Stimulated activated CD8-positive, alpha-beta memory T cell treated with anti-CD3 and anti-CD28 coated beads, Interleukin-4, amount 100 ng/mL, for 4 hours (primary cell): ENCODE measurements at places on chromosomes 3 and 15.
A peak's percentile ranks its signal among the peaks of the same experiment; 100 is the strongest.

GRCh38 chr15:99738021-99738847, 5.0 kb upstream of the LYSMD4 start:
- DNase-seq = no peak

GRCh38 chr15:60591496-60592370, 112.8 kb upstream of the ICE2 start:
- DNase-seq = no peak

GRCh38 chr3:186534113-186534669, 10.0 kb downstream of the CRYGS start:
- peak; percentile 15 for DNase-seq

DNA sequence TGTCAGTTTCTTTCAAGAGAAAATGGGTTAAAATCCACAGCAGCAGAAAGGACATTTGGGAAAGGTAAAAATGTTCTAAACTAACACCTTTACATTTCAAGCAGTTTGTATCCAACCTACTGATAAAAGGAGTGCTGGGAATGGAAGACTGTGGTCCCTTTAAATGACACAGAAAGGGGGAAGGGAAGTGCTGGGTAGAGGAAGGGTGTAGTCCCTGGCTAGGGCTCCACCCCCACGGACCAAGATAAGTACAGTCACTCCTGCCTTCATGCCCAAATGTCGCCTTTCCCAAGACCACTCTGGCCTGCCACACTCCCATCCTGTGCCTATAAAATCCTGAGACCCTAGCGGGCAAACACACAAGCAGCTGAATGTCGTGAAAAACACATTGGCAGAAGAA, 350.9 kb upstream of the POU1F1 start:
- DNase-seq = no peak

DNA sequence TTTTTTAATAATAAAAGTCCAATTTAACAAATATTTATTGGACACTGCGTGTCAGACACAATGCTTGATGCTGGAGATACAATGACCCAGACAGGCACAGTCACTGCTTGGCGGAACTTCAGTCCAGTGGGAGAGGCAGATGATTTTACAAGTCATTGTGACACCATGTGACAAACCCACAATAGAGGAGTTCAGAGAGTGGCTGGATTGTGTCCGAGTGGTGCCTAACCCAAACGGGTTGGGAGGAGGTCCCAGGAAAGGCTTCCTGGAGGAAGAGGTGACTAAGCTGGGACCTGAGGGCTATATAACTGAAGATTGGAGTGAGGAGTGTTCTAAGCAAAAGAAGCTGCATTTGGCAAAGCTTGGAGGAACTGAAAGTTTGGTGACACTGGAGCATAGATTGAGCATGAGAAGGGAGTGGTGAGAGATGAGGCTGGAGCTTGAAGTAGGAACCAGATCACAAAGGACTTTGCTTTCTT, 41.4 kb downstream of the CRTC3 start:
- no peak for DNase-seq

DNA sequence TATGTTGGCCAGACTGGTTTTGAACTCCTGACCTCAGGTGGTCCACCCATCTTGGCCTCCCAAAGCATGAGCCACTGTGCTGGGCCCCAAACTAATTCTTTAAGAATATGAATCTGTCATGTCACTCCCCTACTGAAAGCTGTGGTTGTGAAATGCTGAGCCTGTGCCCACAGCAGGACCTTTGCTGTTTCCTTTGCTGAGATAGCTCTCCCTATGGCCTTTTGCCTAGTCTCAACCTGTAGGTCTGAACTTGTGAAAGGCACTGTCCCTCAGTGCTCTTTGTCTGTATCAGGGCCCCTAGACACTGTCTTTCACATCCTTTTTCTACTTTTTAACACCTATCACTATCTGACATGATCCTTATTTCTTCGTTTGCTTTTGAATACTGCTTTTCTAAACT, 62.7 kb upstream of the CCR4 start:
- DNase-seq = no peak

GRCh38 chr3:194837457-194838127, 151.9 kb downstream of the FAM43A start:
- no peak for DNase-seq

- no peak for DNase-seq
These were observed 366.0 kb downstream of the PTPRG start for GRCh38 chr3:61927332-61927731.

- DNase-seq = no peak
These were observed 242.3 kb downstream of the TLE3 start for GRCh38 chr15:69855258-69856000.

DNA sequence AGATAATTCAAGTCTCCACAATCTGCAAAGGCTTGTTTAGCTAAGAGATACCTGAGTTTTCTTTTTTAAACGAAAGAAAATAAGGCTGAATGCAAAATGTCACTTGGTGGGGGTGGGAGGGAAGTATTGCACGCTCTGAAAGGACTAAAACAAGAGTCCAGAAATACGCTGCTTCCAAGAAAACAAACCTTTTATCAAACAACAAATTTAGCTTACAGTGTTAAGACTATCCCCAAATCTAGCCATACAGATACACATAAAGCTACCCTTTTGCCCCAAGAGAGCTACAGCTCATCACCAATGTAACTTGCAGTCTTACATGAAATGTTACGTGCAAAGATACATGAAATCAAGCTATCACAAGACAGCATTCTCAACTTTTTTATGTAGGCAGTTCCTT, 522.5 kb downstream of the FOXP1 start:
- DNase-seq = no peak

DNA sequence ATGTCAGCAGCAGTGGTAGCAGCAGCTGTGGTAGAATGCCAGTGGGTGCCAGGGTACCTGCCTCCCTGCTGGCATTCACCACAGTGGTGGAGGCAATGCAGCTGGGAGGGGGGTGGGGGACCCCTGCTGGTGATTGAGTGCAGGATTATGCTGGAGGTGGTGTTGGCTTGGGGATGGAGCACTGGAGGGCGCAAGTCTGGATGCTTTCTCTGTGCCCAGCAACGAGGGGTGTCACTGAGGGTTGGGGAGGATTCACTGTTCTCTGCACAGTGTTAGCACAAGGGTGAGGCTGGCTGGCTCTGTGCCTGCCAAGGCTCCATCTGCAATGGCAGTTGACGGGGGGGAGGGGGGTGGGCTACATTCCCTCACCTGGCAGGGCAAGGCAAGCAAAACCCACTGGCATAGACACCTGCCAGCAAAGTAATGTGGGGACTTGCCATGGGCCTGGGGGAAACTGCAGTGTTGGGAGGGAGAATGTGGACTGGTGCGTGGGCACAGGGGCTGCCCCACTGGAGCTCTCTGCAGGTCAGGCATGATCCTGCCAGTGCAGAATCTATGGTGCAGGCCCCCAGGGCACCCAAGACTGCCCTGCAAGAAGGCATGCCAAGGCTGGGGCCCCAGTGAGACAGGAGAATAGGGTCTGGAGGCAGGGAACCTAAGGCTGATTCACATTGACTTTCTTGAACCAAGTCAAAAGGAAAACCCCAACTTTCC, 64.3 kb downstream of the MINDY4B start:
- no peak for DNase-seq

- no peak for DNase-seq
These were observed 77.9 kb downstream of the RPN1 start for GRCh38 chr3:128572644-128573105.

DNA sequence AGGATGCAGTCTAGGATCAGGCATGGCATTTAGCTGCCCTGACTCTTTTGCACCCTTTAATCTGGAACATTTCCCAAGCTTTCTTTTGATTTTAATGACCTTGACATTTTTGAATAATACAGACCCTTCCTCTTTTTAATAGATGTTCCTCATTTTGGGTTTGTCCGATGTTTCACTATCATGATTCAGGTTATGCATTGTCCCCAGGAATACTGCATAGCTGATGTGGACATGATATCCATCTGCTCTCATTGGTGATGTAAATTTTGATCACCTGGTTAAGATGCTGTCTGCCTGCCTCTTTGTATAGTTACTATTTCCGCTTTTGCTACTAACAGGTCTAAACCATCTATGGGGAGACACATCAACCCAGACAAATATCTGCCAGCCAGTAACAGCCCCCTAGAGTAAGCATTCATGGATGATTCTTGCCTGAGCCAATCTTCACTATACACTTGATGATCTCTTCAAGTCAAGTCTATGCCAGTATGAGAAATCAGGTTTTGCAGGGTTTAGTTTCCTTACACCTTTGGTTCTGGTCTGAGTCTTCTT, 50.6 kb upstream of the ULK4 start:
- DNase-seq = no peak

DNA sequence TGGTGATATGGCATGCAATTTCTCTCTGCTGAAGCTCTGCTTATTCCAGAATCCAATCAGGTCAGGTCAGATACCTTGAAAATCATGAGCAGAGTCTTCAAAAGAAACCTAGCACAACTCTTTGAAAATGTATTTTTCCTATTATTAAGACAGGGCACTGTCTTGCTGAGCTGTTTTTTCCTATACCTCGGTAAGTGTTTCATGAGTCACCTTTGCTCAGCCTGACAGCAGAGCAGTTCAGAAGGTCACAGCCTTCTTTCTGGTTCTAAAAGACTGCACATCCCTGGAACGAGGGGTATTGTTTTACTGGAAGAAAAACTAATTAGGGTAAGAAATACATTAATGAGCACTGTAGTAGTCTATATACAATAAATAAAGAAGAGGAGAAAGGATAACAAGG, 422.0 kb downstream of the SOX2 start:
- no peak for DNase-seq

DNA sequence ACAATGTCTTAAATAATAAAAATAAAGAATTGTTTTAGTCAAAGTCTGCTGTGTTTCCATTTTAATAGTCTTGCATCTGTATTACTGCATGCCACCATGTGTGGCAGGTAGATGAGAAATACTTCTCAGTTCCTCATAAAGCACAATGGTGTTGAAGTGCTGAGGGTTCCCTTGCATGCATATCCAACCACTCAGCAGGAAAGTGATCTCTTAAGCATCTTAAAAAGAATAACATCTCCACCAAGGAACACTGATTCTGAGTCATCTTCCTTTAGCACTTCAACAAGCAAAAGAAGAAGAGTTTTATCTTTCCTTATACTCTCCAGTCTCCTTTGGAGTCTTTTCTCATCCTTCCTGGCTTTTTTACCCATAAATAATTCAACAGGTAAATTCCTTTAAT, 602.0 kb downstream of the TBL1XR1 start:
- no peak for DNase-seq

GRCh38 chr15:49989498-49989897, 129.5 kb downstream of the ATP8B4 start:
- no peak for DNase-seq

DNA sequence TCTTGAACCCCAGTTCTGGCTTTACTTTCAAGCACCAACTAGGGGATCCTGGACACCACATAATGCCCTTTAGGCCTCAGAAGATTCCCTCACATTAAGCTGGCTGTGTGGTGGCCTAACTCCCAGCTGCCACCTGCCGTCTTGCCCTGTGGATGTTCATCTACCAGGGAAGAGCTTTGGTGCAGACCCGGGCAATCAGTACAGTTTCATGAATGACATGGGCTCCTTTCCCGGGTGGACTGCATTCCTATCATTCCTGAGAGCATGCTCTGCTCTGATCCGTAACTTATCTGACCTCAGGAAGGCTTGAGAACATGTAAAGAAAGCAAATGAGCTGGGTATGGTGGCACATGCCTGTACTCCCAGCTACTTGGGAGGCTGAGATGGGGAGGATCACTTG, 50.0 kb upstream of the GSK3B start:
- DNase-seq = no peak

DNA sequence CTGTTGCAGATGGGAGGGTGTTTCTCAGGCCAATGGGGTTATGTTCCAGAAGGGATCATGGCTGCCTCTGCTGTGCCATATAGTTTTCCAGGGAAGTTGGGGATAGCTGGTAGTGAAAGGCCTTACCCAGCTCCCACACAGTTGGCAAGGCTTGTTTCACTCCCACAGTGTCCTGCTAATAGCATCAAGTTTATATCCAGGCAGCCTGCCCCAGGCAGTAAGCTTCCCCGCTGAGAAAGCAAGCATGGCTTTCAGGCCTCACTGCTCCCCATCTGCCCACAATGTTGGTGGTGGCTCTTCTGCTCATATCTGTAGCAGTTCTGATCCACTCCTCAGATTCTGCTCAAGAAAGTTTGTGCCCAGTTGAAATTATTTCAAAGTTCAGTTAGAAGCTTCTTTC, 50.9 kb upstream of the DCBLD2 start:
- no peak for DNase-seq

DNA sequence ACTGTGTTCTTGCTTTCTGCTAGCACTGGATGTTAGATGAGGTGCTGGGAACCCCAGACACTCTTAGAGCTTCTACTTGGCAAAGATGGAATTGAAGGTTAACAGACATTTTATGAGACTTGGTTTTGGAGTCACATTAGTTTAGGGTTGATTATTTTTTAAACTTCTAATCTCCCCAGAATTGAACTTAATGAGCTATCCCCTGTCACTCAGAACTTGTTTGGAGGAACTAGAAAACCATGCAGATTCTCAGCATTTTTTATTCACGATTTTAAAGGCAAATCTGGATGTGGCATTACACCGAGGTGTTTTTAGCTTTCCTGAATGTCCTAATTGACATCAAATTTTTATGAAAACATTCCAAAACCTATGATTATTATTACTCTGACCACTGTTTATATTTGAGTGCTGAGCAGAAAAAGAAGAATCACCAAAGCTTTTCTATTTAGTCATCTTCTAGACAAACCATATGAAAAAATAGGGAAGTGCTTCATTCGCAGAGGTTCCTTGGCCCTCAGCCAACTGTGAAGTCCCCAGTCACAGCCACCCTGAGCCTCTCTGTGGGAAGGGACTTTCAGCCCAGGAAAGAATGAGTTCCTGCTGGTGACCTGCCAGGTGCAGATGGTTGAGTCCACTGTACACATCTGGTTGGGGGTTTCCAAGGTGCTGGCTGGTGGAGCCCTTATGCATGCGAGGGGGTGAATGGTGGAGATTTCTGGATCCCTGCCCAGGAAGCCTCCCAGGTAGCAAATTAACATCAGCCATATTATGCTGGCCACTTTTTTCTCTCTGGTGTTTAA, 196.0 kb upstream of the TOPAZ1 start:
- no peak for DNase-seq

- no peak for DNase-seq
These were observed 23.2 kb upstream of the LAMP3 start for GRCh38 chr3:183185696-183186095.

DNA sequence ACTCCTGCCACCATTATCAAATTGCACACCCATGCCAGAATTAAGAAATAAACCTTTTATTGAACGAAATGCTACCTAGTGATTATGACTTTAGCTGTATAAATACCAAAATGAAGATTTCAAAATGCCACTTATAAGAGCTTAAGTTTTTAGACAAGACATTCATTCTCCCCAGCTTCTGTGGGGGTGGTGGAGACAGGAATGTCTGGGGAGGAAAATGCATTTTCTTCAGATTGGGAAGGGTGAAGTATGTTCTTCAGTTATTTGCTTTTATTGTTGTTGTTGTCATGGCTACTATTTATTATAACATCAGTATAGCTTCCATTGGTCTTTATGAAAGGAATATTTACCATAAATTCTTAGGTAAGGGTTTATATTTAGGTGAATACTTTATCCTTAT, 132.7 kb upstream of the GMNC start:
- no peak for DNase-seq

- DNase-seq = no peak
These were observed 40.8 kb downstream of the MGLL start for GRCh38 chr3:127781411-127782001.
